ENCODE measurements at places on chromosomes 7 and 10. TPM values are rescaled to one million over a fixed set of nuclear protein-coding genes. Genes with fewer than 3 reads are reported as not detected.

ANXA11 gene
- 73.7 TPM for total RNA-seq

SHH gene
- total RNA-seq = not detected

CADPS2 gene
- total RNA-seq = 3.0 TPM

DNAH11 gene
- total RNA-seq = not detected

TCERG1L gene
- 2.3 TPM for total RNA-seq

SPDYE11 gene
- not detected for total RNA-seq

All from melanocyte of skin (primary cell).